ENCODE measurements at places on chromosomes 16 and 17.

GRCh38 chr17:81518785-81519283 is 6.2 kb upstream of the ACTG1 start:
- peak; percentile 51 for DNase-seq

DNA sequence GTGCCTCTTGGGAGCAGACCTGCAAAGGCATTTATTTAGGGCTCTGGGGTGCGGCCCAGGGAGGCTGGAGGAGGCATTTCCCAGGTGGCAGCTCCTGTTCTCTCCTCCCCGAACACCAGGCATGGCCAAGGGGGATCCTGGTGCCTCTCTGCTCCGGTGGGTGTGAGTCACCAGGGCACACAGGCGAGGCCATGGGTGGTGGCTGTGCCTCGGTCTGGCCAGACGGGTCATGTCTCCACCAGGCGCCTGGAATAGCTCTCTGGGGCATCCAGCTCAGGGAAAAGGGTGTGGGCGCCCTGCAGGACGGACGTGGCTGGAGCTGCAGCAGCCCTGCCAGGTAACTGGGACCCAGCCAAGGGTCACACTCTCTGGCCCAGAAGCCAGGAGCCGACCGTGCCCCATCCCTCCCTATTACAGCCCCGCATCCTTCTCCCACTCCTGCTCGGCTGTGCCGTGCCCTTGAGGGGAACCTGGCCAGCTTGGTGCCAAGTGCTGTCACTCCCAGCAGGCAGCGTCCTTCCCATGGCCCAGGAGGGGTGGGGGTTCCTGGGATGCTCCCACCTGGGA is 25.8 kb downstream of the SOX8 start:
- DNase-seq, result no peak

- DNase-seq, result no peak
These were observed 25.8 kb downstream of the HS3ST3A1 start for GRCh38 chr17:13575922-13576419.

GRCh38 chr17:66417300-66417719 is 114.9 kb downstream of the PRKCA start:
- DNase-seq, result no peak

DNA sequence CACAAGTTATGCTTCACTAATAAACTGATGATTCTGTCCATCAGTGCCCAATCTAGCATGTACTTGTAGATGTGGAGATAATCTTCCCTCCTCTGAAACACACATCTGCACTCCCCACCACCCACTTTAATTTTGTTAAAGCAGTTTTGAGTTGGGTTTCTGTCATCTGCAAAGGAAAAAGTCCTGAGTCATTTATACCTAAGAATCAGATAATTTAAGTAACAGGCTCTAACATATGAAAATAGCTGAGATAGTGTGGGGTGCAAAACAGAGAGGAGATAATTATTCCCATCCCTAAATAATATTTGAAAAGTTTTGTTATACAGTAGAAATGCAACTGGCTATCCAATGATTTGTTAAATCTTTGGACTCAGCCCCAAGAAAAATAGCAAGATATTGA is 67.7 kb upstream of the ALOX12 start:
- DNase-seq, result no peak

- DNase-seq, result no peak
These were observed 1.5 kb downstream of the SNX29 start for GRCh38 chr16:11978080-11978479.

DNA sequence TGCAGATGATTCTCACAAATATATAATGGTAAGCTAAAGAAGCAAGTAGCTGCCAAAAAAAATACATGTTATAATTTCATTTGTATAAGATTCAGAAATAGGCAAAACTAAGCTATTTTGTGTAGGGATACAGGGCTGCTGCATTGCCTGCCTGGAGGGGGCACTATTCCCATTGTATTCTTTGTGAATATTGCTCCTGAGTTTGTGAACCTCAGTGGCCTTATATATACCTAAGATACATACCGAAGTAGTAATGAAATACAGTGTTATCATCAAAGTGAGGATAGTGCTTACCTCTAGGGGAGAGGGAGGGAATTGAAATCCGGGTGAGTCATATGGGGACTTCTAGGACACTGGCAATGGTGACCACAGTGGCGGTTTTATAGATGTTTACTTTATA is 53.5 kb downstream of the C17orf58 start:
- no peak for DNase-seq

DNA sequence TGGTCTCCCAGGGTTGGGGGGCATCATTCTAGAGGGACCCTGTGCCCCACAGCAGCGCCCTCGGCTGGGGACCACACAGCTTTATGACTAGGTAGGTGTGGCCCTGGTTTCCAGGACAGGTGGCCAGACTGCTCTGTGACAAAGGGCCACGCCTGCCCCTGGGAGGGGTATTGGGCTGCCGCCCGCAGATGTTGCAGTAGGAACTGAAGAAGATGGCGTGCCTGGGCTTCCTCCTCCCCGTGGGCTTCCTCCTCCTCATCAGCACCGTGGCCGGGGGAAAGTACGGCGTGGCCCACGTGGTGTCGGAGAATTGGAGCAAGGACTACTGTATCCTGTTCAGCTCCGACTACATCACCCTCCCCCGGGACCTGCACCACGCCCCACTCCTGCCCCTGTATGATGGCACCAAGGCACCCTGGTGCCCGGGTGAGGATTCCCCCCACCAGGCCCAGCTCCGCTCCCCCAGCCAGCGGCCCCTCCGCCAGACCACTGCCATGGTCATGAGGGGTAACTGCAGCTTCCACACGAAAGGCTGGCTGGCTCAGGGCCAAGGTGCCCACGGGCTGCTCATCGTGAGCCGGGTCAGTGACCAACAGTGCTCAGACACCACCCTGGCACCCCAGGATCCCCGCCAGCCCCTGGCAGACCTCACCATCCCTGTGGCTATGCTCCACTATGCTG is at the start of gene SPPL2C:
Gene SPPL2C, plus strand, starts transcription at position 187 of the 681 bp plus-strand sequence. Its CDS starts 26 bp downstream, at position 213.
- DNase-seq, result peak; percentile 14

DNA sequence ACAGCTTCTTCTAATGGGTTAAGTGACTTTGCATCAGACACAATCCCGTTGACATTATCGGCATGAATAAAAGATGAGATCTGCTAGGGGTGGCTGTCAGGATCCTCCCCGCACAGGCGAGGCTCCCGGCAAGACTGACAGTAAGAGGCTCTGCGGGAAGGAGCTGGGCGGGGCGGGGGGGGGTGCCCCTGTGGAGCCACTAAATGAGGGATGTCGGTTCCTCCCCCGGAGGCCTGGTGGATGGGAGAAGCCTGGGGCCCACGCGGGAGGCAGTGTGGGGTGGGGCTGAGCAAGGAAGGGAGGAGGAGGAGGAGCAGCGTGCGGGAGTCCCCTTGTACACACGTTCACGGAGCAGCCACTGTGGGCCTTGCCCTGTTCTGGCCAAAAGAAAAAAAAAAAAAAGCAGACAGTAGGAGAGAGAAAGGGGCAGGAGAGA is 190.9 kb upstream of the GSE1 start:
- no peak for DNase-seq

DNA sequence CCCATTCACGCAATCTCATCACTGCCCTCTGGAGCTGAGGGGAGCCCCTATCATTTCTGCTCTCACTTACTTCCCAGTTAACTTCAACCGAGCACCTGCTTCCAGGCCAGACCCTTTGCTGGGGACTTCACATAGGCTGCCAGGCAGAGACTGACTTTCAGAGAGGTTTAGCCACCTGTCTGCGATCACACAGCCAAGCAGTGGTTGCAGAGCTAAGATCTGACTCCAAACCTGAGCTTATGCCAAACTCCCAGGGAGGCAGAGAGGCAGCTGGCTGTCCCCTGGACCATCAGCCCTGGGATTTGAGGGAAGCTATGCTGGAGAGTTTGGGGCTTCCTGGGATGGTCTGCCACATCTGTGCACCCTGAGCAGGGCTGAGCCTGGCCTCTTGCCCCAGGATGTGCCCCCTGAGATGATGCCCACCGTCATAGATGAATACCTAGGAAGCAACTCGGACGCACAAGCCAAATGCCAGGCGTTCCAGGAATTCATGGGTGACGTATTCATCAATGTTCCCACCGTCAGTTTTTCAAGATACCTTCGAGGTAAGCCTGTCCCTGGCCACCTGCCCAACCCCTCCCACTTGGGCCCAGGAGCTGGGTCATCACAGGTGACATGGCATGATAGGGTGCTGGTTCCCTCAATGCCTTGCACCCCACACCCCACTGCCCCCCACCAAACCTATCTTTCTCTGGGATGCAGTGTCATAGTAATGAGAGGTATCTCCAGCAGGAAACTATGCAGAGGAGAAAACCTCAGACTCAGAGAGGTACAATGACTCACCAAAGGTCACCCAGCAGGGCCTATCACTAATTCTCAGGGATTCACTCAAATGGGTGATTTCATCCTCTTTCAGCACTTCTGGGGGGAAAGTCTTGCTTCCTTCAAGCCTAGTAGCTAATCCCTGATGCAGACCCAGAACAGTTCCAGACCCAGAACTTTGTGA is 10.0 kb downstream of the CES3 start:
- DNase-seq, result no peak

- DNase-seq, result no peak
These were observed 18.4 kb downstream of the CHD9NB start for GRCh38 chr16:53034306-53034705.

DNA sequence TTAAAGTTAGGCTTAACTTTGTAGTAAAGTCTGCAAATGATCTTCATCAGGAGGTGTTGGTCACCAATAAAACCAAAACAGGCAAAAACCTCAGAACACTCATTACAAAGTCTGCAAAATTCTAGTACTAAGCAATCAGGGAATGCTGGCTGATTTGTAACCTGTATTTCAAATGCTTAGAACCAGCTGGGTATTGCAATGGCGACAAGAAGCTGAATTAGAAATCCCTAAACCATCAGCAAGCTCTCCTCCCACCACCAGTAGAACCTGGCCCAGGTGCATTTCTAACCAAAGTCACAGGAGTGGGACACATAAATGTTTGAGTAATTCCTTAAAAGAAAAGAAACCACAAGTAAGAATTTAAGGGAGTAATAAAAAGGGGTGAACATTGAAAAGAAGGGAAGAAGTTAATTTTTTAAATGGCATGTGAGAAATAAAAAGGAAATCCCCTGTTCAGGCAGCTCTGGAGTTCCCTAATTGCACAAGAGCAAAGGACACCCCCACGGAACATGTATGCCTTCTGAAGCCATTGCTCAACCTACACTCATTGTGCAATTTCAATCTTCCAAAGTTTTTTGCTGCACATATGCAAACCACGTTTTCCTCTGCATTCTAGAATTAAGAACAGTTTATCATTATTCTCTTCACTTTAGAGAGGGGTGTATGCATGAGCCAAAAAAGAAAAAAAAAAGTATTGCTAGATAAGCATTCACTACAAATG is 102.9 kb downstream of the HIC1 start:
- DNase-seq, result no peak

DNA sequence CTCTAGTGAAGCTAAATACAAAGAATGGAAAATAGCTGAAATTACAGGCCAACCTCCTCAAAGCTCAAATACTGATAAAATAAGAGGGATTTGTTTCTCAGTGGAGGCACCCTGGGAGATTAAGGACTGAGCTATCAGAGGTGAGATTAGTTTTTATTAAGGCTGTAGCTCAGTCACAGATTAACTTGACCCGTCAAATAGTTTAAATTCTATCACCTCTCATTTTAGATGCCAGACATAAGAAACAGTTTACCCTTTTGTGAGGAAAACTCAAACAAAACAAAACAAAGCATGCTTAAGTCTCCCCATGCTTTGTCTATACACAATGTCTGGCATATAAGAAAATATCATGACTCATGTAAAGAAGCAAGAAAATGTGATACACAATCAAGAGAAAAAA is 208.3 kb upstream of the PMFBP1 start:
- no peak for DNase-seq

GRCh38 chr17:62581764-62582163 is 45.7 kb upstream of the MRC2 start:
- no peak for DNase-seq

DNA sequence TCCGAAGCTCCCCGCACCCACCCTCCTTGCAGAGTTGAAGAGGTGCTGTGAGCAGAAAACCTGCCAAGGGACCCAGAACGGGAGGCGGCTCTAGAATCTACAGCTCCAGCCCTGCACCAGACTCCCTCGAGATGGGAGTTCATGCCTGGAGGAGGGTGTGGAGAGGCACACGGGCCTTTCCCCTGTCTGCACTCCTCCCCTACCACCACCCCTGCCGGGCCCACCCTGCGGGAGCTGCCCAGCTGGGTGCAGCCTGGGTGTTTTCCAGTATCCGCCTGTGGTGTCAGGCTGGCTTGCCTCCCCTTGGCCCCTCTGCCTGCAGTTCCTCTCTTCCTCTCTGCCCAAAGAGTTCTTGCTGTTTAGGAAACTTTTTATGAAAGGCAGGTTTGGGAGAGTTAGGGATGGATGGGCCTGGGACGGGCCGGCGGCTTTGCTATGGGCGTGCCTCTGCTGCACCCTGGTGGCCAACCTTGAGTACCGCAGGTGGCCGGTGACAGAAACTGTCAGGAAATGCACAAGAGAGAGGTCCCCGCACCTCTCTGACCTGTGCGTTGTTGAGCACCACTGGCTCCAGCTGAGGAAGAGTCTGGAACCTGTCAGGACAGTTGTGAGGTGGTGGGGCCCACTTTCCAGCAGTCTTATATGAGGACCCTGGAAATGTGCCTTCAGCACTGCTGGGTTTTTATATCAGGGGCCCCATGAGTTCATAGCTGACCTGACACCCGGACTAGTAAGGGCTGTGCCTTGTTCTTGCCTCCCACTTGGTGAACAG is 354.1 kb downstream of the SEC14L1 start:
- DNase-seq, result peak; percentile 49

DNA sequence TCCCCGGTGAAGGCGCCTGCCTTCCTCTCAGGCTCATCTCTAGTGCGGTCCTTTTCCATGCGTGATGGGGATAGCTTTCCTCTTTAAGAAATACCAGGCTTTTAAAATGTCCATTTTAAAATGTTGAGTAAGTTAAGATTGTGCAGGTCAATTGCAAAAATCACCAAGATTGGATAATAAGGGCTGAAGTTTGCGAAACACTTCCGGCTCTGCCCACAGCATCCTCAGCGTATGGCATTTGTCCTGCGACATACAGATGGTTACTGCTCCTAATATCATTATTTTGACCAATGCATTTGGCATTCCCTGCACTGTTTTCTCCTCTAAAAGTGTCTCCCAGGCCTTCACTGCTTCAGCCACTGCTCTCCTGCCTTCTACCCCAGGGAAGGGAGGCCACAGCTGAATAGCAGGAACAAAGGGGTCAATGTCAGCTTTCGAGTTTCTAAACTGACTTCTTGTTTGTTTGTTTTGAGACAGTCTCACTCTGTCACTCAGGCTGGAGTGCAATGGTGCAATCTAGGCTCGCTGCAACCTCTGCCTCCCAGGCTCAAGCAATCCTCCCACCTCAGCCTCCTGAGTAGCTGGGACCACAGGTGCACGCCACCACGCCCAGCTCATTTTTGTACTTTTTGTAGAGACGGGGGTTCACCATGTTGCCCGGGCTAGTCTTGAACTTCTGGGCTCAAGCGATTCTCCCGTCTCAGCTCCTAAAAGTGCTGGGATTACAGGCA is 91.9 kb downstream of the CRISPLD2 start:
- DNase-seq, result no peak

GRCh38 chr16:6193718-6194117 is 1096.1 kb upstream of the EEF2KMT start:
- DNase-seq, result no peak

- no peak for DNase-seq
These were observed 8.3 kb downstream of the SRP68 start for GRCh38 chr17:76063875-76064546.

GRCh38 chr17:80880648-80880985 is 111.0 kb upstream of the CHMP6 start:
- DNase-seq, result no peak

GRCh38 chr17:37608351-37609169 is 658 bp downstream of the SYNRG start:
- DNase-seq, result no peak

- no peak for DNase-seq
These were observed 35.7 kb downstream of the CYB5D2 start for GRCh38 chr17:4178651-4179050.

- DNase-seq, result no peak
These were observed 13.4 kb downstream of the PDZD9 start for GRCh38 chr16:21987498-21987897.
